ENCODE measurements at places on chromosomes 4 and X. TPM values are rescaled to one million over a fixed set of nuclear protein-coding genes. Genes with fewer than 3 reads are reported as not detected.

SASH3 gene
- not detected for total RNA-seq

PHKA1 gene
- total RNA-seq = 17.2 TPM

HS3ST1 gene
- 12.8 TPM for total RNA-seq

TEC gene
- 6.6 TPM for total RNA-seq

- no peak overlapping the region for H3K27ac ChIP-seq
- no peaks in the 10 kb centered on the region for H3K27me3 ChIP-seq
- DNase-seq = no peak
- H3K36me3 ChIP-seq = no peaks in the 10 kb centered on the region
- H3K4me1 ChIP-seq = no peaks in the 10 kb centered on the region
- H3K4me3 ChIP-seq = no peak overlapping the region
Measured at GRCh38 chr4:92199135-92199534, 104.6 kb upstream of the GRID2 start.

DNA sequence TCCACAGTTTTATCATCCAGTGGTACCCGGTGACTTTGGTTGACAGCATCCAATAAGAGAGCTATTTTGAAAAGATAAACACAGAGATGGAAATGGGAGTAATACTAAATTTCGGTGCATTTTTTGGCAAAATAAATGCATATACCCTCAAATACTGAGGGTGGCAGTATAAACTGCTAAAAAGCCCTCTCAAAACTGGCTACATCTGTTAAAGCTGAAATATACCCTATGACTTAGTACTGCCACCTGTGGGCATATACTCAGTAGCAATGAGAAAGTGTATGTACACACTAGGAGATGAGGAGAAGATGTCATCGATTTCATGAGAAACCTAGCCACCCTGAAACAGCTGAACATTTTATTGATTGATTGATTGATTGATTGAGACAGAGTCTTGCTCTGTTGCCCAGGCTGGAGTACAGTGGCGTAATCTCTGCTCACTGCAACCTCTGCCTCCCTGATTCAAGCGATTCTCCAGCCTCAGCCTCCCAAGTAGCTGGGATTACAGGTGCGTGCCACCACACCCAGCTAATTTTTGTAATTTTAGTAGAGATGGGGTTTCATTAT is 12.2 kb upstream of the TMEM128 start:
- no peak overlapping the region for H3K4me3 ChIP-seq
- peaks cover 8% of the 10 kb centered on the region for H3K4me1 ChIP-seq
- H3K36me3 ChIP-seq = no peaks in the 10 kb centered on the region

GRCh38 chrX:153669174-153669890 is 4.3 kb downstream of the PNCK start:
- H3K4me3 ChIP-seq = no peak overlapping the region
- DNase-seq = no peak
- H3K27ac ChIP-seq = no peak overlapping the region
- H3K4me1 ChIP-seq = no peaks in the 10 kb centered on the region
- H3K36me3 ChIP-seq = no peaks in the 10 kb centered on the region

GRCh38 chr4:87802858-87803257 is 3.5 kb downstream of the IBSP start:
- no peaks in the 10 kb centered on the region for H3K27me3 ChIP-seq
- no peak for DNase-seq
- no peaks in the 10 kb centered on the region for H3K4me1 ChIP-seq
- H3K36me3 ChIP-seq = no peaks in the 10 kb centered on the region

DNA sequence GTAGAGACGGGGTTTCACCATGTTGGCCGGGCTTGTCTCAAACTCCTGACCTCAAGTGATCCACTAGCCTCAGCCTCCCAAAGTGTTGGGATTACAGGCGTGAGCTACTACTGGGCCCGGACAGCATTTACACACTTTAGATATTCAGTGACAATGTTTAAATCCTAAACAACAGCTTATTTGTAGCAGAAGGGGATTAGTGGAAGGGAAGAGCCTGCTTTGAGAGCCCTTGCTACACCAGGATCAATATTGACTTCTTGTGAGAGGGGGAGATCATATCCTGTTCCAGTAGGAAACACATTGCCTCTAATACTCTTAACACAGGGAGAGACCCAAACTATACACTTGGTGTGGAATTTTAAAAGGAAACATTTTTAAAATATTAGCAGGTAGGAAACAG is 7.1 kb downstream of the MGST2 start:
- H3K27ac ChIP-seq = no peak overlapping the region
- DNase-seq = no peak
- H3K27me3 ChIP-seq = no peaks in the 10 kb centered on the region
- H3K36me3 ChIP-seq = peaks cover 12% of the 10 kb centered on the region
- no peak overlapping the region for H3K4me3 ChIP-seq

- no peak overlapping the region for H3K27ac ChIP-seq
- no peak for DNase-seq
- no peaks in the 10 kb centered on the region for H3K36me3 ChIP-seq
- no peak overlapping the region for H3K4me3 ChIP-seq
- H3K4me1 ChIP-seq = no peaks in the 10 kb centered on the region
Measured at GRCh38 chrX:102338162-102338561, 91.2 kb downstream of the NXF2 start.

- H3K4me3 ChIP-seq = no peak overlapping the region
- H3K27ac ChIP-seq = no peak overlapping the region
- no peaks in the 10 kb centered on the region for H3K4me1 ChIP-seq
- DNase-seq = no peak
- H3K36me3 ChIP-seq = no peaks in the 10 kb centered on the region
- H3K27me3 ChIP-seq = no peaks in the 10 kb centered on the region
Measured at GRCh38 chrX:138067415-138067814, 501.5 kb downstream of the ZIC3 start.

DNA sequence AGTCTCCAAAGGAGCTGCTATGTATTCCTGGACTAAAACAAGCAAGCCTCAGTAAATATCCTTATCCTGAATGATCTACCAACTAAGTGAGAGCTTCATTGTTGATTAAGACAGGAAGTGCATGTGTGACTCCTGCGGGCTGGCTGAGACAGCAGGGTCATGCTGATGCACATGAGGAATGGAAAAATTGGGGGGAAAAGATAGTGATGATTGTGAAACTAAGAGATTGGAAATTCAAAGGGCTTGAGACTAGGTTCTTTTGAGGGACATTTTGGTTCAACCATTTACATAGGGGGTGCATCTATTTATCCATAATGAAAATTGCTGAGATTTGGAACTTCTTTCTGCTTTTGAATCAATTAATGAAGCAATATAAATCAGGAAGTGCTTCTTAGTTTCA is 61.1 kb upstream of the C1QTNF7 start:
- no peak overlapping the region for H3K27ac ChIP-seq
- DNase-seq = no peak
- no peaks in the 10 kb centered on the region for H3K4me1 ChIP-seq
- no peaks in the 10 kb centered on the region for H3K27me3 ChIP-seq
- H3K36me3 ChIP-seq = no peaks in the 10 kb centered on the region

DNA sequence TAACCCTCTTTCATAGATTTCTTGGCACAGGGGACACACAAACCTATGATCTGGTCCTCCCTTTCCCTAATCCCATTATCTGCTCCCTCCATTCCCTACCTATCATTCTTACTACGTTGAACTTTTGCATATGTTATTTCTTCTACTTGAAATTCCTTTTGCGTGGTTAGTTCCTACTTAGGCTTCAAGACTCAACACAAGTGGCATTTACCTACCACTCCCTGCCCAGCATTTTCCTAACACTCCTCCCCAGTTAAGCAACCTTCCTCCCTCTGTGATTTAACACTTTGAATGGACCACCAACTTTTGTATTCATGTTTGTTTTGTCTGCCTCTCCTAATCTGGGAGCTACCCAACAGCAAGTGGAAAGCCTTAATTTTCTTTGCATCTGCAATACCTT is 1113.7 kb downstream of the STIM2 start:
- H3K27me3 ChIP-seq = no peaks in the 10 kb centered on the region
- DNase-seq = no peak
- H3K4me1 ChIP-seq = no peaks in the 10 kb centered on the region
- H3K27ac ChIP-seq = no peak overlapping the region
- no peak overlapping the region for H3K4me3 ChIP-seq
- no peaks in the 10 kb centered on the region for H3K36me3 ChIP-seq

- no peak overlapping the region for H3K27ac ChIP-seq
- H3K27me3 ChIP-seq = no peaks in the 10 kb centered on the region
- H3K4me3 ChIP-seq = no peak overlapping the region
- no peaks in the 10 kb centered on the region for H3K4me1 ChIP-seq
- H3K36me3 ChIP-seq = peaks cover 6% of the 10 kb centered on the region
Measured at GRCh38 chr4:25803720-25804225, 59.0 kb downstream of the SEL1L3 start.

DNA sequence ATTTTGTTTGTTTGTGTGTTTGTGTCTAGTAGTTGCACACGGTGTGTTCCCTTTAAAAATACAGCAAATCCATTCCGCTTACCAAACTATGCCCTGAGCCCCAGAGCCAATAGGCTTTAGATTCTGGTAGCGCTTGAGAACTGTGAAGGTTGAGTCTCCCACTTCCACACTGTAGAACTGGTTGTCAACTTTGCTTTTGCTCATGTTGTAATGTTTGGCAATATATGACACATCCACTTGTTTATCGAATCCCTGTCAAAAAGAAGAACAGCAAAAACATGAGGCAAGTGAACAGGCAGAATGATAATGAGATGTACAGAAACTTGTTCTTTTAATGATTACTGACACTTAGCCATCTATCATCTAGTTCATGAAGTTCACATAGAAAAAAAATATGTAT is 200.6 kb downstream of the MAPK10 start:
- no peaks in the 10 kb centered on the region for H3K36me3 ChIP-seq
- DNase-seq = no peak
- no peak overlapping the region for H3K4me3 ChIP-seq
- no peaks in the 10 kb centered on the region for H3K27me3 ChIP-seq
- no peak overlapping the region for H3K27ac ChIP-seq

- no peak for DNase-seq
- no peaks in the 10 kb centered on the region for H3K27me3 ChIP-seq
- no peaks in the 10 kb centered on the region for H3K36me3 ChIP-seq
- no peak overlapping the region for H3K27ac ChIP-seq
- H3K4me1 ChIP-seq = peaks cover 9% of the 10 kb centered on the region
Measured at GRCh38 chr4:120071192-120071795, 4.6 kb upstream of the MAD2L1 start.

GRCh38 chrX:1587161-1587560 is 4.2 kb upstream of the AKAP17A start:
- DNase-seq = no peak
- H3K4me1 ChIP-seq = 0 out of 2 replicates have a peak, but pooled peaks cover 11% of the 10 kb centered on the region
- no peak overlapping the region for H3K4me3 ChIP-seq
- no peaks in the 10 kb centered on the region for H3K36me3 ChIP-seq
- no peaks in the 10 kb centered on the region for H3K27me3 ChIP-seq

DNA sequence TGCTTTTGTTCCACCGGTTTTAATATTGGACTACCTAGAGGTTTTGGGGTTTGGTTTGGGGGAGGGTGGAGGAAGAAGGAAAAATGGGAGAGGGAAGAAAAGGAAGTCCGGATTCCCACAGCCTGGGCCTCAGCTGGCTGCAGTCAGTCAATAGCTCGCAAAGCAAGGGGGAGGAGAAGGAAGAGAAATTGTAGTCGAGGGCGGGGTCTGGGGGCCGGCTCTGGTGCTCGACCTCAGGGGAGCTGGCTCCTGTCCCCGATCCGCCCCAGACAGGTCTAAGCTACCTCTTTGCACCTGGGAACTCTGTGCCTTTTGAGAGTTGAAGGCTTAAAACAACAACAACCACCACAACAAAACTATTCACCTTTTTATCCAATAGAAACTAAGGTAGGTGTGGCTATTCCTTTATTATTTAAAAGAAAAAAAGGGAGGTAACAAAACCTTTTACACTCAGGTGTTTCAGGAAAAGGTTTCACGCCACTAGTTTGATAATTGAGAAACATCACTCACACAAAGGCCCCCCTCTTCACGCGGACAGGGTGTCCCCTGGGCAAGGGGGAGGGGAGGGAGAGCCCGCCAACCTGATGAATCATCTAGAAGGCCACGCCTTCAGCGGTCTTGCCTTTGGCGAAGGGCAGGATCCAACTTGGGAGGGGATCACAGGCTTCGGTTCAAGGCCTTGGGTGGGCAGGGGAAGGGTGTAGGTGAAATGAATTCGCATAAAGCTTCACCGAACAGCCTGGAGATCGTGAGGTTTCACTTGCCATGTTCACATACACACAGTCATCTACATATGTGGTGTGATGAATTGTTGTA is 1.6 kb upstream of the LNX1 start:
- H3K4me3 ChIP-seq = peak overlapping the region; percentile 58
- no peaks in the 10 kb centered on the region for H3K36me3 ChIP-seq
- H3K27me3 ChIP-seq = no peaks in the 10 kb centered on the region
- peak overlapping the region; percentile 62 for H3K27ac ChIP-seq
- DNase-seq = peak; percentile 69

- H3K36me3 ChIP-seq = no peaks in the 10 kb centered on the region
- DNase-seq = no peak
- no peak overlapping the region for H3K27ac ChIP-seq
- H3K4me1 ChIP-seq = no peaks in the 10 kb centered on the region
Measured at GRCh38 chr4:146369446-146369845, 152.3 kb downstream of the SLC10A7 start.

- no peaks in the 10 kb centered on the region for H3K4me1 ChIP-seq
- no peak overlapping the region for H3K4me3 ChIP-seq
- H3K27ac ChIP-seq = no peak overlapping the region
- H3K27me3 ChIP-seq = no peaks in the 10 kb centered on the region
- H3K36me3 ChIP-seq = peaks cover 11% of the 10 kb centered on the region
Measured at GRCh38 chr4:38130884-38131283, 170.7 kb downstream of the PTTG2 start.

- H3K36me3 ChIP-seq = no peaks in the 10 kb centered on the region
- DNase-seq = no peak
- H3K4me1 ChIP-seq = no peaks in the 10 kb centered on the region
- H3K4me3 ChIP-seq = no peak overlapping the region
- H3K27me3 ChIP-seq = 0 out of 2 replicates have a peak, but pooled peaks cover 6% of the 10 kb centered on the region
Measured at GRCh38 chrX:137988470-137988869, 422.5 kb downstream of the ZIC3 start.

- DNase-seq = no peak
- H3K4me3 ChIP-seq = no peak overlapping the region
- no peak overlapping the region for H3K27ac ChIP-seq
- no peaks in the 10 kb centered on the region for H3K27me3 ChIP-seq
- no peaks in the 10 kb centered on the region for H3K36me3 ChIP-seq
- no peaks in the 10 kb centered on the region for H3K4me1 ChIP-seq
Measured at GRCh38 chrX:39631276-39632229, 466.2 kb downstream of the BCOR start.

GRCh38 chrX:3713225-3713936 is at the start of gene PRKX:
PRKX (minus strand) TSS chrX:3713649; CDS start chrX:3713253, 396 bp downstream.
- H3K4me1 ChIP-seq = peaks cover 12% of the 10 kb centered on the region
- H3K4me3 ChIP-seq = peak within 1 kb of the TSS; percentile 93
- DNase-seq = peak; percentile 63
- no peaks in the 10 kb centered on the region for H3K27me3 ChIP-seq
- H3K27ac ChIP-seq = no peak within 1 kb of the TSS

- H3K27ac ChIP-seq = no peak overlapping the region
- no peak for DNase-seq
- no peaks in the 10 kb centered on the region for H3K36me3 ChIP-seq
- no peak overlapping the region for H3K4me3 ChIP-seq
- no peaks in the 10 kb centered on the region for H3K27me3 ChIP-seq
Measured at GRCh38 chrX:139023531-139023930, 312.0 kb upstream of the FGF13 start.

All from PC-9 (cell line).